ENCODE measurements at places on chromosomes 11 and 22. TPM values are rescaled to one million over a fixed set of nuclear protein-coding genes. Genes with fewer than 3 reads are reported as not detected.

GRCh38 chr22:33438273-33438672, 380.1 kb upstream of the SYN3 start:
- no peaks in the 10 kb centered on the region for H3K27me3 ChIP-seq
- no peaks in the 10 kb centered on the region for H3K4me1 ChIP-seq
- H3K36me3 ChIP-seq, result no peaks in the 10 kb centered on the region
- no peak for DNase-seq
- no peak overlapping the region for H3K4me3 ChIP-seq

GRCh38 chr22:30947816-30948454, 20.6 kb downstream of the MORC2 start:
- no peak for DNase-seq
- H3K4me3 ChIP-seq, result no peak overlapping the region
- peaks cover 31% of the 10 kb centered on the region for H3K4me1 ChIP-seq

DNA sequence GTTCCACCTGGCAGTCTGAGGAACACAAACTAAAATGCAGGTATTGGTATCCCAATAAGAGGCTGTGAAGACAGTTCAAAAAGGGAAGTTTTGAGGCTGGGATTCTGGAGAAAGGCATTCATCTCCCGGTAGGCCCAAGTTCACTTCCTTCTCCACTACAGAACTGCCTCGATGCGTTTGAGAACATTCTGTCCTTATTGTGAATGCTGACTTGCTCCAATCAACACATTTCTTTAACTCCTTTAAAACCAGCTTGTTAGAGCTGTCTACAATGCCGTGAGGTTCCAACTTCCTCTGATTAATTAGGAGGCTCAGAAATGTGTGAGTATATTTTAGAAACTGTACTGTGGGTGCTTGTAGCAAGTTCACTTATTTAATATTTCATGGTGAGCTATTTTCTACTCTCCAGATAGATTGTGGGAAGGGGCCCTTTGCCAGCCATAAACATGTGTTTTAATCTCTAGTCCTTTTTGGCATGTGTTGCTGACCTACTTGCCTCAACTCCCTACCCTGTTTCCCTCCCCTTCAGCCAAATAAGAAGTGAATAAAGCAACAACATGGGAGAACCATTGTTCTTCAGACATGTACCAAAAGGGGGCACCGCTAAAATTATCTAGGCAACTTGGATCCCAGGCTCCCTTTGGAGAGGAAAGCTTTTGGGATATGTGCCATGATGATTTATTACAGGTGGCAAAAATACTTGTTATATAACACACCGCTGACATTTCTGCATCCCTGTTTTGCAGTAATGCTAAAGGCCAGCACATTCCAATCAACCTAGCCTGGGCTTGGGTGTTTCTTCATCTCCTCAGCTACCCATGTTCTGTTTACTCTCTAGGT, 245.6 kb downstream of the BLID start:
- H3K4me1 ChIP-seq, result no peaks in the 10 kb centered on the region
- H3K4me3 ChIP-seq, result no peak overlapping the region
- no peak for DNase-seq

DNA sequence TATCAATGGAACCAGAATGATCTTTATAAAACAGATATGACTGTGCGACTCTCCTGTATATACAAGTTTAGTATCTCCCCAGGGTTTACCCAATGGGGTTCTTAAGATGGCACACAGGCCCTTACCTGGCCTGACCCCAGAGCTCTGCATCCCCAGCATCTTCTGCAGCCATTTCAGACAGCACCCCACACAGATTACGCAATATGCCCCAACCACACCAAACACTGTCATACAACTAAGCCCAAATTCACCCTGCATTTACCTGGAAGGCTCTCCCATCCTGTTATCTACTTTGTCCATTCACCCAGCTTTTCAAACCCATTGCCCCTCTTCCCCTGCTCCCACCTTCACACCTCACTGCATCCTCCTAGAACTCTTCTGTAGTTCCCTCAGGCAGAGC, 182.5 kb upstream of the API5 start:
- no peaks in the 10 kb centered on the region for H3K27me3 ChIP-seq
- H3K4me1 ChIP-seq, result no peaks in the 10 kb centered on the region
- no peak for DNase-seq
- H3K27ac ChIP-seq, result no peak overlapping the region

The CD6 gene
- total RNA-seq, result 0.71 TPM

The B4GALNT4 gene
- total RNA-seq, result 0.98 TPM

The SLC1A2 gene
- 0.05 TPM for total RNA-seq

DNA sequence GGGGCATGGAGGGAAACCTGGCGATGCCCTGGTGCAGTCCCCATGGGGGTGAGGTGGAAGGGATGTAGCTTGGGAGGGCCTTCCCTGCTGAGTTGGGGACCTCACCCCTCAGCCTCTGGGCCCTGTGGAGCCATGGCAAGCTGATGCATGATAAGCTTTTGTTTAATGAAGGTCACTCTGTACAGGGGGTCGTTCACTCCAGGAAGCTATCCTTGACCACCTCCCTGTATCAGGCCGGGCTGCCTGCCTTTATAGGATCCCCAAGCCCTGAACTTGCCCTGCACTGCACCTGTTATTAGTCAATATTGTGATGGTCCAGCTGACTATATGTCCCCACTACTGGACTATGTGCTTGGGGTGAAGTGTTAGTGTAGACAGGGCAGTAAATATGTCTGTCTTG, 49.7 kb upstream of the MYEOV start:
- no peak overlapping the region for H3K27ac ChIP-seq
- H3K4me1 ChIP-seq, result no peaks in the 10 kb centered on the region
- H3K27me3 ChIP-seq, result no peaks in the 10 kb centered on the region
- no peak overlapping the region for H3K4me3 ChIP-seq
- no peak for DNase-seq
- H3K36me3 ChIP-seq, result no peaks in the 10 kb centered on the region

The IGLL5 gene
- 1.8 TPM for total RNA-seq

DNA sequence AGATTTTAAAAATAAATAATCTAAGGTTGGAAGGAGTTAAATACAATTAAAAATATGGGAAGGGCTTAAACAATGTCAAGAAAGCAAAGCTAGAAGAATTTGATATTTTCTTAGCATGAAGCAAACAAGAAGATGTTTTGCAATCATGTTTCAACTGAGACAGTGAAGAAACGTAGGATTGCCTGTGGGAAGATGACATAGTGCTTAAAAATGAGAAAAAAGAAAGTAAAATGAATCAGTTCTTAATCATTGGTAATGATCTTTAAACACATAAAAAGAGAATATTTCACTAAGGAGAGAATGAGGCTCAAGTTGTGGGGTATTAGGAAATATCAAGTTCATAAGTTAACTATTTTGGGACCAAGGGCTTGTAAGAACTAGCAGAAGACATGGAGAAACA, 855.0 kb downstream of the METTL15 start:
- no peak overlapping the region for H3K4me3 ChIP-seq
- H3K27me3 ChIP-seq, result no peaks in the 10 kb centered on the region
- no peaks in the 10 kb centered on the region for H3K4me1 ChIP-seq
- H3K27ac ChIP-seq, result no peak overlapping the region

DNA sequence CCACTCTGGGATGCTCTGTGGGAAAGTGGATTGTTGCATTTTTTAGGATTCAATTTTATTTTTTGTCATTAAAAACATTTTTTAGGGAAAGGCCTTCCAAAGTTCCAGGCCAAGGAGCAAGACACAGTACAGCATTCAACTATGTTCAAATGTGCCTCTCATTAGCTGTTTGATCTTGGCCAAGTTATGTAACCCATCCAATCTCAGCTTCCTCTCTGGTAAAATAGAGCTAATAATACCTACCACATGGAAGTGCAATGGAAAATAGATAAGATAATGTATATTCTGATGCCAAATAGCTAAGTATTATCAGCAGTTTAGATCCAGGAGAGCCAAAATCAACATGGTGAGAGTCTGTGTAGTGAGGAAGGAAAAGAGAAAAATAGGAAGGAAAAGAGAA, 220.3 kb upstream of the SESN3 start:
- no peak for DNase-seq
- no peak overlapping the region for H3K4me3 ChIP-seq
- no peaks in the 10 kb centered on the region for H3K36me3 ChIP-seq
- H3K27ac ChIP-seq, result no peak overlapping the region
- H3K27me3 ChIP-seq, result no peaks in the 10 kb centered on the region

GRCh38 chr22:17057959-17058814, 26.6 kb upstream of the IL17RA start:
- H3K27ac ChIP-seq, result no peak overlapping the region
- DNase-seq, result peak; percentile 56
- H3K4me1 ChIP-seq, result no peaks in the 10 kb centered on the region
- no peak overlapping the region for H3K4me3 ChIP-seq
- H3K36me3 ChIP-seq, result no peaks in the 10 kb centered on the region

GRCh38 chr11:1737080-1737757, 13.2 kb downstream of the IFITM10 start:
- DNase-seq, result no peak
- no peaks in the 10 kb centered on the region for H3K4me1 ChIP-seq
- no peak overlapping the region for H3K27ac ChIP-seq
- H3K27me3 ChIP-seq, result no peaks in the 10 kb centered on the region
- no peaks in the 10 kb centered on the region for H3K36me3 ChIP-seq
- no peak overlapping the region for H3K4me3 ChIP-seq

DNA sequence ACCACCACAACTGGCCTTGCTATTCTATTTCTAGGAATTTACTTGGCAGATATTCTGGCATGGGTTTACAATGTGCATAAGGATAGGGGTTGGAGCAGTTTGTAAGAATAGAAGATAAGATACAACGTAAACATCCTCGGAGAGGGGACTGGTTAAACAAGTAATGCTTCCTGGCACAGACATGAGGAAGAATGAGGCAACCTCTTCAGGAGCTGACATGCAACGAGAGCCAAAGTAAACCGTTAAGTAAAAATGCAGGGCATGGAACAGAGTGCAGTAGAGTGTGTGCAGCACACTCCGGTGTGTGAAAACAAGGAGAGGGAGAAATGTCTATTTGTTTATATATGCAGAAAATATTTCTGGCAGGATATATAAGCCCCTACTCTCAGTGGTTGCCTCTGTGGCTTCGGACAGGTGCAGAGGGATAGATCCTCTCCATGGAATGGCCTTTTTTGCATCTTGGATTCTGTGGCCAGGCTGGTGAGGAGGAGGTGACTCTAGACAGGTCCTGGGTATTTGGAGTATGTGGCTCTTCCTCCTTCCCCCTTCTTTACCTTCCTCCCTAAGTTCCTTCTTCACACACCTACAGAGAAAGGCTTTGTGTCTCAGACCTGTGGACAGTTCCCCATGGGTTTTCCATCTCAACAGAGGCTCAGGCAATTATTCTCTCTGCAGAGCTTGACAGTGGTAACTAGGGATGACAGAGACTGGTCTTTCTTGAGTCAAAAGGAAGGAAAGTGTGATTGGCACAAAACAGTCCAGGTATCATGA, 2.5 kb downstream of the RAB36 start:
- no peak overlapping the region for H3K4me3 ChIP-seq
- DNase-seq, result peak; percentile 62
- H3K36me3 ChIP-seq, result no peaks in the 10 kb centered on the region

GRCh38 chr22:23903328-23903971, 9.3 kb downstream of the MIF start:
- H3K36me3 ChIP-seq, result no peaks in the 10 kb centered on the region
- no peak overlapping the region for H3K4me3 ChIP-seq
- no peak overlapping the region for H3K27ac ChIP-seq
- H3K4me1 ChIP-seq, result no peaks in the 10 kb centered on the region
- no peaks in the 10 kb centered on the region for H3K27me3 ChIP-seq

The HPX gene
- total RNA-seq, result 0.33 TPM
